ENCODE measurements at places on chromosomes 11 and 22.

- no peak for DNase-seq
These were observed 7.5 kb upstream of the POLDIP3 start for GRCh38 chr22:42622061-42622710.

DNA sequence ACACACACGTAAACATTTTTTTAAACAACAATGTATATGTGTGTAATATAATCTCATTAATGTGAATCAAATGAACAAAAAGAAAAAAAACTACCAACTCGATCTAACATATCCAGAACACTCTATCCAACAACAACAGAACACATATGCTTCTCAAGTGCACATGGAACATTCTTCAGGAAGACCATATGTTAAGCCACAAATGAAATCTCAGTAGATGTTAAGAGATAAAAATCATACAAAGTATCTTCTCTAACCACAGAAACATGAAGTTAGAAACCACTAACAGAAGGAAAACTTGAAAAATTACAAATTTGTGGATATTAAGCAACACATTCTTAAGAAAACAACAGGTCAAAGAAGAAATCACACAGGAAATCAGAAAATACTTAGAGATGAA lies 25.5 kb upstream of the TMEM45B start:
- DNase-seq, result no peak

- DNase-seq, result no peak
These were observed 24.3 kb downstream of the SLC25A18 start for GRCh38 chr22:17587629-17588028.

DNA sequence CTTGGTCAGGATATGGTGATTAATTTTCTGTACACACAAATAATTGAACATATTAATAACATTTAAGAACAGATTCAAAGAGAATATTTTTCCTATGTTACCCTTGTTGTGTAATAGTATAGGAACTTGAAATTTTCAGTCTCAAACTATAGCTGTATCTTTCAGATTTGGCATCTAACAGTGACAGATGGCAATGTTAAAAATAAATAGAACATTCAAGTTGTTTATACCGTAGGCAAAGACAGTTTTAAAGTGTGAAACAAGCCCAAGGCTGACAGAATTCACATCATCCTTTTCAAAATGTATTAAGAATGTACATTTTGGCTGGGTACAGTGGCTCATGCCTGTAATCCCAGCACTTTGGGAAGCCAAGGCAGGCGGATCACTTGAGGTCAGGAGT lies 92.6 kb upstream of the TP53AIP1 start:
- DNase-seq, result no peak

DNA sequence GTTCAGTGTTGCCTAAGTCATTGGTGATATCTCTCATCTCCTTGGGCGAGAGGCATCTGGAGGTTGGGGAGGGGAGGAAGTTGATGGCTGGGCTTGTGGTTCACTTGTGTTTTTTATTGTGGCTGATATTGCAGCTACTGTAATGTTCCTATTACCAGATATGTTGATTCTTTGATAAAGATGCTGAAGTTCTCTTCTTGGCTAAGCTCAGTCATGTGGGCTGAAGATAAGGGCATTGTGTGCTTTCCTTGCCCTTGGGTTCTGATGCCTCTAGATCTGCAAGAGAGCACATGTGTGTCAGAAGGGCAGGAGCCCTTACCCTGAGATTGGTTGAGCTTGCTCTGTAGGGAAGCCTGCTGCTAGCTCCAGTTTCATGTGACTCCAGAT lies 12.0 kb downstream of the STX3 start:
- no peak for DNase-seq

DNA sequence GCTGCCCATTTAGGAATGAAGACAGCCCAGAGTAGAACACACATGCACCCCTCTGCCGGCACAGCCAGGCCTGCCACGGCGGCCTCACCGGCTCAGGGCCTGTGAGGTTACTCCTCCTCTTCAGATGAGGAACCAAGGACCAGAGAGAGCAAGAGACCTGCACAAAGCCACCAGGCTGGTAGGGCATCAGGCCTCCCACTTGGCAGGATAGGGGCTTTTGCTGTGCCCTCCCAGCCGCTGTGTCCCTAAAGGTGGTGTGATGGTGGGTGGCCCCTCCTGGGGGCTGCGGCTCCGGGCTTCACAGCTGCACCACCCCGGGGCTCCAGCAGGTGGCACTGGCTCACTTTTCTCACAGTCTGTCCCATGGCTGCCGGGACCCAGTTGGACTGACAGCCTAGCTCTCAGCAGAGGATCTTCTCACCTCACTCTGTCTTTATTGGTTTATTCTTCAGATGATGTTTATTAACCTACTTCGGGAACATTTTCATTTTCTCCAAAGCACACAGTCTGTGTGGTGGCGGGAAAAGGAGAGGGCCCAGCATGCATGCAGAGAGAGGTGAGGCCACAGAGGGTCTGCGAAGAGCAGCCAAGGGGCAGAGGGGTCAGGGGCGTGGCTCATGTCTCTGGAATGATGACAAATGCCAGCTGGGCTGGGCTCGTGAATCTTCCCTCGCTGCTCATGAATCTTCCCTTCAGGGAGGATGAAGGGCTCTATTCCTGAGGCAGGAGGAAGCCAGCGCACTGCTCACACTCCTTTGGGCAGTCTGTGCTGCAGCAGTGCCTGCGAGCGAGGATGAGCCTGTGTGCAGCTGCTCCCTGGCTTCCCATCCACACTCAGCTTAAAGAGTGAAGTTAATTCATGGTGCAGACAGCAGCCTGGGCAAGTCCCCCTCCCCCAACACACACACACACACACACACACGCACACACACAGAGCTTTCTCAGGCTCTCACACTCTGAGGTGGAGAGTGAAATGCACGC lies 101.1 kb upstream of the PITPNB start:
- peak; percentile 56 for DNase-seq

All from stimulated activated CD8-positive, alpha-beta memory T cell treated with anti-CD3 and anti-CD28 coated beads, Interleukin-2, amount 100 ng/mL, for 48 hours (primary cell).